ENCODE measurements at places on chromosomes 3 and 15.

DNA sequence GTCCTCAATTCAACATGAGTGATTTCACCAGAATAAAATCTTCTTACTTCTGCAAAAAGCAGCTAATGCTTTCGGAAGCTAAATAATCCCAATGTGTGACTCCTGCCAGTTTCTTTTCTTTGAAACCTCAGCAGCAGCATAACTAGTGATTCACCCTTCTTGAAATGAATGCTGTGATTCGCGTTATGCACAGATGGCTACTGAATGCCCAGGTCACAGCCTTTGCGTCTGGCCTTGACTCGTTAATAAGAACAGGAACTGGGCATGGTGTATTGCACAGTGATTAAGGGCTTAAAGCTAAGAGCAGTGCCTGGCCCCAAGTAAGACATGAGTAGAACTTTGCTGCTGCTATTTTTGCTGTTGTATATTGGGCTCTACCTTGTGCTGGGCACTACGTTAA, 19.0 kb downstream of the CGNL1 start:
- no peak for DNase-seq

DNA sequence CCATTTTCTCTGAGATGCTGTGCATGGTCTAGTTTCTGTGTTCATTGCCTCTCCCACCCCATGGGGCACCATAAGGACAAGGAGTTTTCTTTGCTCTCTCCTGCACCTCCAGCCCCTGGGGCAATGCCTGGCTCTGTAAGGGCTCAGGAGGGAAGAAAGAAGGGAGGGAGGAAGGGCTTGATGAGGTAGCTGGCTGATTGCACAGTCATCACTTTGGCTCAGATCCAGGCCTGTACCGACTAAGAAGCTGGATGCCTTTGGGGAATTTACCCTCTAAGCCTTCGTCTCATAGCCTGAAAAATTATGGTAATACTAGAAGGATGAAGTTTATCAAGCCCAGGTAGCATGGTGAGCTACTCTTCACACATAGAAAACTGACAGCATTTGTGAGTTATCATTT, 382.9 kb downstream of the GABRG3 start:
- no peak for DNase-seq

- no peak for DNase-seq
Measured at GRCh38 chr3:15750143-15750542, 47.6 kb downstream of the ANKRD28 start.

DNA sequence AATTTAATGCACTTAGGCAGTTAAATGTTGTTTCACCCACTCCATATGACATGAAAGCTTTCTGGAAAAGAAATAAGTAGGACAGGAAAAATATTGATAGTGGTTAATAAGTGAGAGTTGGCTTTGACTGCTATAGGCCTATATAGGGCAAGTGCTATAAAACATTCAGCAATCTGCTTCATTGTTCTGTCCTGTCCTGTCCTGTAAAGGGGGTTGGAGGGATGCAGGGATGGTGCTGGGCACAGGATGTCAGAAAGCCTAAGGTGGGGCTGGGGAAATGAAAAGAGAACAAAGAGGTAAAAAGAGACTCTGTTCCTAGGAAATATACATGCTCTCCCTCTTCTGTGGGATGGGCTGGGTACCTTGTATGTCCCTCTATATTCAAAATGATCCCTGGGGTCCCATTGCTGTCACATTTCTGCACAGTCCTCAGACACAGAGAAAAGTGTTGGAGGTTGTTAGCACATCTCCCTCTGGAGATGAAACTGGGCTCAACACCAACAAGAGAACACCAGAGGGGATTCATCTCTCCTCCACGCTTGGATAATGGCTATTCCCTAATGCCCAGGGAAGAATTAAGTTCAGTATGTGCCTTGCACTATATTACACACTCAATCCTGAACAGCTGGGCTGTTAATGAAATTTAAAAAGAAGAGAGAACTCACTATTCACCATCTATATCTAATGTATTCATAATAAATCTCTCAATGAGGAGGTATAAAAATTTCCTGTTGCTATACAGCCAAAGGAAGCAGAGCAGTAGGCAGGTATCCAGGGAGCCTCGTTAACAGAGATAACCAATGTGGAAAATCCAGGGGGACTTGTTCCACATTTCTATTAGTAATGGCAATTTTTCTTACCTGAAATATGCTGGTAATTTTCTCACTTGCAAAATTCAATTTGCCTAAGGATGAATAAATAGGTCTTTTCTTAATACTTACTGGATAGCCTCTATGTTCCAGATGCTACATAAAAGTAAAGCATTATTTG, 108.1 kb upstream of the ZBED2 start:
- no peak for DNase-seq

DNA sequence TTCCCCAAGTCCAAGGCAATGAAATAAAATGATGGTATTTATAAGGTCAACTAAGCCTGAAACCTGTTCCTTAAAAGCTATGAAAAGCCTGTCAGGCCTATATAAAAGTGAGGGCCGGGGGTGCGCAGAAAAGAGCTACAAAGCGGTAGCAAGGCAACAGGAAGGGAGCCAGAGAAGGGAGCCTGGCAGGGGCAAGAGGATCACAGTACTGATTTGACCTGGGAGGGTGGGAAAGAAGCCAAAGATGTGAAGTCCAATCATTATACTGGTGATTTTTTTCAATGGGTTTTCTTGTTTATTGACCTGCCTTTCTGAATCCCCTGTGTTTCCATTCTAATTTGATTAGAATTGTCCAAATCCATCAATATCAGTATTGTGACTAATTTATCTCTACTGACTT, 64.3 kb upstream of the STT3B start:
- DNase-seq = no peak

DNA sequence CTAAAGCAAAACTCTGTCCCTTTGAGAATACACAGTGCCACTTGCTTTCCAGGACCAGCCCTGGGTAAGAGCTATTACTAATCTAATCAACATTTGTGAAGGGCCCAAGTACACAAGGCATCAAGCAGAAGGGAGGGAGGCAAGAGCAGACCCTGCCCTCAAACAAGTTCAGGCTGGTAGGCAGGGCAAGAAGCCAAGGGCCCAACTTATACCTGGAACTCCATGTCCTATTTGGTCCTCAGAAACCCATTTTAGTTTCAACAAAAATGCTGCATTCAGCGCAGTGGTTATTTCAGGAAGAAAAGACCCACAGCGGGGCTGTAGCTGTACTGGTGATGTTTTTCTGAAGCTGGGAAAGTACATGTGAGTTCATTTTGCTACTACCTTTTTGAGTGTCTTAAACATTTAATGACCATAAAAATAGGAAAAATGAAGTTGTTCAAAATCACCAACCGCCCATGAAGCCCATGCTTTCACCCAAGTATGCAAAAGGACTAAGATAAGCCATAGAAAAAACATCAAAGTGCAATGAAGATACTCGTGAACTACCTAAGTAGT, 2.8 kb downstream of the RPS17 start:
- no peak for DNase-seq

- DNase-seq = no peak
Measured at GRCh38 chr15:51243774-51244173, 94.6 kb downstream of the CYP19A1 start.

DNA sequence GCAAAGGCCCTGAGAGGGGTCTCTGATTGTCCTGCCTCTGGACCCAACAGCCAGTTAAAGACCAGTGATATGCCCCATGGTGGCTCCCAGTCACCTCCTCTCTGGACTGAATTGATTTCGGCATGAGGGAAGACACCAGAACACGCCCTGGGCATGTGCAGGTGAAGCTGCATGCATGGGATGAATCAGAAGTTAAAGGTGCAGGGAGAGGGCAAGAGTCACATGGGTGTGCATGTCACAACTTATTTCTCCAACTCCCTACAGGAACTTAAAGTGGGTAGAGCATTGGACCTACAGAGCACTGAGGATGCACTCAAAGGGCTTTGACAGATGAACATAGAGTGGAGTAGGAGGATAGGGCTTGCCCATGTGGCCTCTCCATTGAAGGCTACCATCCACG, 16.9 kb upstream of the RHCG start:
- DNase-seq = no peak
